ENCODE measurements at places on chromosomes 1 and 21.

DNA sequence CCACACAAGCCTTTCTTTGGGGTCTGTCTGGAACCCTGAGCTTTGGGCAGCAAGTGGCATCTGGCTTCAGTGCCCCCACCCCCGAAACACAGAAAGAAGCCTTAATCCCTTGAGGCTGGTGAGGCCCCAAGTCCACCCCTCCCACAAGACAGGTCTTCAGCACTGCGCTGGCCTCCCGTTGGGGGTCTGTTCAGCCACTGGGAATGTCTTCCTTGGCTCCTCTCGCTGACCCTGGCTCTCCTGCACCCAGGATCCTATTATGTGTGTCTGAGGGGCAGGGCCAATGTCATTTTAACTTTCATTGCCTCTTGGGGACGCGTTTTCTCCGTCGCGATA, 26.9 kb downstream of the ATP8B2 start:
- ATAC-seq, result no peak

DNA sequence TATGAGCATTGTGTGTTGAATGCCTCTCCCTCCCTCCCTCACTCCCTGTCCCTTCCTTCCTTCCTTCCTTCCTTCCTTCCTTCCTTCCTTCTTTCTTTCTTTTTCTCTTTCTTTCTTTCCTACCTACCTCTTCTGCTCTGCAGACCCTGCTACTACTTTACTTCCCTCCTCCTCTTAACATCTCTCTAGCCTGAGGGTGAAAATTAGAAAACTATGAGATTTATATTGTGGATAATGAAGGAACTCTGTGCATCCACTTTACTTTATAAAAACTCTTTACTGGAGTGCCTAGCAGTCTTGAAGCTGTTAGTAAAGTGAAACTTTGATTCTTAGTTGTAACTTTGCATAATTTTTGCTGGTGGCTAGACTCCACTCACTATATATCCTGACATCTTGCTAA, 572.2 kb downstream of the RWDD3 start:
- ATAC-seq, result no peak

DNA sequence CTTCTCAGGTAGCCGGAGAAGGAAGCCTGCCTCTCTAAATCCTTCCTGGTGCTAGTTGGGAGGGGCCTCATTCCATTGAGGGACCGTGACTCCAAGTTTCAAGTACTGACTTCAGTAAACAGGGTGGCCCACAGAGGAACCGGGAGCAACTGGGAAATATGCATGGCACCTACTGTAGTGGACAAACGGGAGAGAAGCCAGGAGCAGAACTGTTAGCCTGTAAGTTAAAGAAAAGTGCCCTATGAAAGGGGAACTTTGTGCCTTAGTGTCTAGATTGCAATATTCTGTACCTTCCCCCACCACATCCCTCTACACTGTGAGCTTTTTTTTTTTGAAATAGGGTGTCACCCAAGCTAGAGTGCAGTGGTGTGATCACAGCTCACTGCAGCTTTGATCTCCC, 33.2 kb upstream of the KANK4 start:
- ATAC-seq, result no peak

GRCh38 chr1:163076446-163076845, 7.3 kb downstream of the RGS4 start:
- ATAC-seq, result no peak

- ATAC-seq, result peak; percentile 87
Measured at GRCh38 chr1:31705080-31705866, 1.5 kb upstream of the COL16A1 start.

GRCh38 chr1:201310986-201311355, 27.7 kb downstream of the PKP1 start:
- ATAC-seq, result peak; percentile 16

DNA sequence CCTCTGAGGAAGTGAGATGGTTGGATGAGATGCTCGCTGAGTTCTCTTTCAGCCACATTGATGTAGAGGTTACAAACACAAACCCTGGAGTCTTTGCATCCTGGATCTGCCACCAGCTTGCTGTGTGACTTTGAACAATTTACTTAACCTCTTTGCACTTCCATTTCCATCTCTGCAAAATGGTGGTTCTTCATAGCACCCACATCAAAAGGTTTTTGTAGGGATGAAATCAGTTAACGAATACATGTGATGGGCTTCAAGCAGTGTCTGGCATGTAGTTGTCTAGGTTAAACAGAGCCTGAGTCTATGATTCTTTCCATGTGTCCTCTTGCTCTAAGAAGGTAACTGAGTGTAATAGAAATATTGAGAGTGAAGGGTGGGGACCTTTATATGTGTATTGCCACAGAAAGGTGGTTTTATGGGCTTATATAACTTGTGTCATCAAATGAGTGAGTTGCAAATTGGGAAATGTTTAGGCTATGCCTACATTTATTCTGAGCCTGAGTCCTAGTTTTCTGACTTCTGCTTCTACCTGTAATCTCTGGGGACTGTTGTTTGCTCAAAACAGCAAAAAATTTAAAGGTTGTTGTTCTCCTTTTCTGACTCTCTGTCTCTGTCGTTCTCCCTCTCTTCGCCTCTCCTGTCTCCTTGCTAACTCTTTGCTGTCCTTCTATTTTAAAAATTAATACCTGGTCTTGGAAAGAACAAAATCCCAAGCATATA, 27.3 kb upstream of the LRRN2 start:
- no peak for ATAC-seq

GRCh38 chr1:205339717-205340116, 17.0 kb downstream of the KLHDC8A start:
- ATAC-seq, result peak; percentile 73

DNA sequence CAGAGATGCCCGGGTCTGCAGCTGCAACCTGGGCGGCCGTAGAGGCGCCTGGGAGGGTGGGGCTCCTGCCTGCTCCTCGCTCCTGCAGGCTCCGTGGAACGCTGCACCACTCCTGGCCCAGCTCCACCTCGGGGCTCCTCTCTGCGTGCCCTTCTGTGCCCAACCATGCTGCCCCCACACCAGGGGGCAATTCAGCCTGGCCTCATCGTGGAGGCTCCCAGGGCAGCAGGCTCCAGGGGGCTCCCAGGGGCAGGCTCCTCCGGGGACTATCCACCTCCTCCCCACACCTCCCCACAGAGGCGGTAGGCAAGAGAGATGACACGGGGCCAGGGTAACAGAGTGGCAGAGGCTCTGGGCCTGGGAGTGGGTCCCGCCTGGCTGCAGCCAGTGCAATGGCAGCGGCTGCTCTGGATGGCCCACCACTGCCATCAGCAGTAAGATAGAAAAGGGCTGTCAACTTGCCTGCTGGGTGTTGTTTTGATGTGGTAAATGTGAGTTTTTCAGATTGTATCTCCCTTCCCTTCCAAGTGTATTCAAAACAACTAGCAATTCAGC, 22.4 kb upstream of the LRRC8C start:
- ATAC-seq, result peak; percentile 8

- ATAC-seq, result no peak
Measured at GRCh38 chr1:43992232-43992995, 1.0 kb downstream of the CCDC24 start.

GRCh38 chr1:47432071-47433036, 5.5 kb upstream of the FOXD2 start:
- ATAC-seq, result peak; percentile 34

GRCh38 chr1:228160201-228160761, 5.3 kb upstream of the IBA57 start:
- no peak for ATAC-seq

DNA sequence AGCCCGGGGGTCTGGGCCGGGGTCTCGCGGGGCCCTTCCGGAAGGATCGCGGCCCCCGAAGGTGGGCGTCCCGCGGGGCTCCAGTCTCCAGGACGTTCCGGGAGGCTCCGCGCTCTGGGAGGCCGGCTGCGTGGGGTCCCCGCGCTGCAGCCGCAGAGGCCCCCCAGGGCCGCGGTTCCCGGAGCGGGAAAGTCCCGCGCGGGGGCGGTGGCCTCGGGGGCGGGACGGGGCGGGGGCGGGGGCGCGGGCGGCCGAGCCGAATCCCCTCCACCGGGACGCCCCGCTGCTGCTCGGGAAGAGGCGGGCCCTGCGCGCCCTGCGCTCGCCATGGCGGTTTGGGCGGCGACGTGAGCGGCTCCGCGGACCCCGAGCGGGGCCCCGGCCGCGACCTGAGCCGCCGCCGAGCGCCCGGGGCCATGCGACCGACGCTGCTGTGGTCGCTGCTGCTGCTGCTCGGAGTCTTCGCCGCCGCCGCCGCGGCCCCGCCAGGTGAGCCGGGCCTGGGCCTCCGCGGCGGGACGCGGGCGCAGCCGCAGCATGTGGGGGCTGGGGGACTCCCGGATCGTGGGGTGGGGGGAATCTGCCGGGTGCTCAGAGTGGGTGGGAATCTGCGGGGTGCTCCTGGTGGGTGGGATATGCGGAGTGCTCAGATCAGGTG, at the start of gene IFNGR2:
Gene IFNGR2, plus strand, starts transcription at position 286 of the 658 bp plus-strand sequence. Its CDS starts 131 bp downstream, at position 417.
- ATAC-seq, result peak; percentile 34

DNA sequence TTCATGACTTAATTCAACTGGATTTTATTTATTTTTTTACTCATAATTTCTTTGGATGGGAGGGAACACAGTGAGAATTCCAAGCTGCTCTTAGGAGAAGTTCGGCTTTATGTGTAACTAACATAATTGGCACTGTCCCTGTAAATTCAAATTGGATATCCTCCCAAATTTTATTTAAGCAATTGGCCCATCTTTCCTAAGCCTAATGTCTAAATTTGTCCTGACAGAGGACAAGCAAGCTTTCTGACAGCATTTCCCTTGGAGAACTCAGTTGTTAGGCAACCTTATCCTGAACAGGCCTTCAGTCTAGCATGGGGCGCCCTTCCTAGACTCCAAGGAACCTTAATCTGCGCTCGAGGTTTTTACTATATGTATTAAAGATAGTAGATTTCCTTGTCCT, 550.3 kb downstream of the NUF2 start:
- no peak for ATAC-seq

DNA sequence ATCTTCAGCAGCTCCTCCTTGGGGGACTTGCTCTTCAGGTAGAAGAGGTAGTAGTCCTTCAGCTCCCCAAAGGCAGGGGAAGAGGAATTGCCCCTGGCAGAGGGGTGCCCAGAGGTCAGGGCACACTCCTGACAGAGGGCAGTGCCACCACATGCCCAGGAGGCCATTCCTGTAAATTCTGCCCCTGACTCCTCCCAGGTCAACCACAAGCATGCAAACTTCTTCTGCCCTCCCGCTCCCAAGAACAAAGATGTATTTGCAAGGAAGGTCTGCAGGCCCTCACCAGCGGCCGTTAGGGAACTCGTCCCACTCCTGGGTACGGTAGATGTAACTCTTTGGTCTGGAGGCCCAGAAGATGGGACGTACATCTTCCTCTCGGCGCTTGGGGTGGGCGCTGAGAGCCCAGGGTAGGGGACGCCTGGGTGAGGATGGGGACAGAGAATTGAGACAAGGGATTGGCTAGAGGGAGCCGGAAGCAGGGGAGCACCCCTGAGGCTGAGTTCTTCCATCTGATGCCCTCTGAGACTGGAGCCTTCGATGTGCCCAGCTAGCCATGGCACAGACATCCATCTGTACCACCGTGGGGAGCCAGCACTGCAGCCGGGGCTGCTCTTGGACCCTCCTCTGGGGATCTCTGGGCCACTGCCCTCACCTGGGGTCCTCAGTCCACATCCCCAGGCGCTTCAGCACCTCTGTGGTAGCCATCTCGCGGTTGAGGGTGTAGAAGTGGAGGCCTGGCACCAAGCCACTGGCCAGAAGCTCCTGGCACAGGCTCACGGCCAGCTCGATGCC, 11.1 kb downstream of the MTHFR start:
- ATAC-seq, result no peak

GRCh38 chr1:233448109-233448689, 120.7 kb downstream of the MAP3K21 start:
- ATAC-seq, result no peak

- peak; percentile 95 for ATAC-seq
Measured at GRCh38 chr1:207751790-207752455, at the start of gene CD46. Gene CD46, plus strand, starts transcription at chr1:207752054. Its CDS starts 159 bp downstream, at chr1:207752213.

GRCh38 chr1:163174524-163175437, 27.9 kb downstream of the RGS5 start:
- ATAC-seq, result no peak

DNA sequence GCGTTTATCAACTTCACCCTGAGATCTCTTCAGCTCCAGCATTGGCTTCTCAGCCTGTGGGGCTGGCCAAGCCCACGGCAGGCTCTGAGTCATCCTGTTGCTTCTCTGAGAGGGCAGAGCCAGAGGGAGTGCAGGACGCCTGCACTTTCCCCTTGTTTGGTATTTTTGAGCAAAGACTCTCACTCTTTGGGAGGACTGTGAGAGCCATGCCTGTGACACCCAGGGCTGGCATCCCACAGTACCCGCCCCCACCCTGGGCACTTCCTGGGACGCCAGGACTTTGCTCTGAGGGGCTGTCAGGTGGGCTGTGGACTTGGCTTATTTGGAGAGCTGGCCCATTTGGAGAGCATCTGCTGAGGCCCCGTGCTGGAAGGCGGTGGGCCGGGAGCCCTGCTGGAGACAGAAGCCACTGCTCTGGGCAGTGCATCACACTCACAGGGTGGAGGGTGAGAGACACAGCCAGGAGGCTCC, 37.4 kb downstream of the VANGL1 start:
- ATAC-seq, result no peak

GRCh38 chr1:41226815-41227434, 15.2 kb downstream of the SCMH1 start:
- no peak for ATAC-seq

DNA sequence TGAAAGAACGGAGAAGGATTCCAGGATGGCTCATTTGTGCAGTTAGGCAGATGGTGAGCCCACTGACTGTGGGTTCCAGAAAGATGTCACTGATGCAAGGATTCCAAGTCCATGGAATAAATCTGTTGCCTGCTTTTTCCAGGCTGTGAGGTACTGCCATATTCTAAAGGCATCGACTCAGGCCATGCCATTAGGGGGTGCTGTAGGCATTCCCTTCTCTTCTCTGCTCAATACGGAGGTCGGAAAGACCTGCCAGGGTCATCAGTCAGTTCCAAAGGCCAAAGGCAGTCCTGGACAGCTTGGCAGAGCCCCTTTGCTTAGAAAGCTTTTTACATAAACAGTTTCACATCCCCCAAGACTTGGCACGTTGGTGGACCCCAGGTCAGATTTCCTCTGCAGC, 31.7 kb upstream of the TMEM125 start:
- peak; percentile 49 for ATAC-seq

GRCh38 chr1:43521756-43522155, 8.9 kb upstream of the PTPRF start:
- no peak for ATAC-seq

DNA sequence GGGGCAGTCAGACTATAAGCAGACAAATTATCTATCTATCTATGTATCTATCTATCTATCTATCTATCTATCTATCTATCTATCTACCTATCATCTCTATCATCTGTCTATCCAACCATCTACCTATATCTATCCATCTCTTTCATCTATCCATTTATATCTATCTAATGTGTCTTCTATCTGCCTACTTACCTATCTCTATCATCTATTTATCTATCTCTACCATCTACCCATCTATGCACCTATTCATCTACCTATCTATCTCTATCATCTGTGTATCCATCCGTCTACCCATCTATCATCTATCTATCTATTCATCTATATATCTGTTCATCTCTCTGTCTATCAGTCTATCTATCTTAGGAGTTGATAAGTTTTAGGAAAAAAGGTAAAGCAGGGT, 10.8 kb upstream of the COG2 start:
- ATAC-seq, result no peak

GRCh38 chr1:192316942-192317450, at the start of gene RGS21:
Gene RGS21, plus strand, starts transcription at chr1:192316992. Its CDS starts 26,045 bp downstream, at chr1:192343037.
- no peak for ATAC-seq

DNA sequence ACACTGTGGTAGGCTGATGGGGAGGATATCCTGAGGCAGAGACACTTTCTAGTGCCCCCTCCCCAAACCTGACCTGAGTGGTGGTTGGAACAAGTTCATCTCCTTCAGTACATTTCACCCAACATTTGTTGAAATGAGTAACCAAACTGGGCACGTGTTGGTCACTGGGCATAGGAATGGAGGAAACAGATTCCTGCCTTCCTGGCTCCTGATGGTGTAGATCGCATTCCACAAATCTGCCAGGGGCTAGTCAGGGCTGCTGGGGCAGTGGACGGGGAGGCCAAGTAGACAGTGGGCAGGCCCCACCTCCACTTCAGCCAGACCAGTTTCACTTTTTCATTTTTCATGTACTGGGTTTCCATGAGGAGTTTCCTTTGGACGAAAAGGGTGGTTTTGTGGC, 16.5 kb upstream of the ALX3 start:
- ATAC-seq, result no peak

All from activated T-helper 17 cell treated with anti-CD3 and anti-CD28 coated beads, Interleukin-2, amount 50 U/mL, for 72 hours (primary cell).